ENCODE measurements at places on chromosomes 4 and X. TPM values are rescaled to one million over a fixed set of nuclear protein-coding genes. Genes with fewer than 3 reads are reported as not detected.
A peak's percentile ranks its signal among the peaks of the same experiment; 100 is the strongest.

- DNase-seq: no peak
Measured at GRCh38 chr4:74415602-74416300, 29.2 kb upstream of the AREG start.

The SMIM10L2A gene
- under 0.01 TPM for total RNA-seq

DNA sequence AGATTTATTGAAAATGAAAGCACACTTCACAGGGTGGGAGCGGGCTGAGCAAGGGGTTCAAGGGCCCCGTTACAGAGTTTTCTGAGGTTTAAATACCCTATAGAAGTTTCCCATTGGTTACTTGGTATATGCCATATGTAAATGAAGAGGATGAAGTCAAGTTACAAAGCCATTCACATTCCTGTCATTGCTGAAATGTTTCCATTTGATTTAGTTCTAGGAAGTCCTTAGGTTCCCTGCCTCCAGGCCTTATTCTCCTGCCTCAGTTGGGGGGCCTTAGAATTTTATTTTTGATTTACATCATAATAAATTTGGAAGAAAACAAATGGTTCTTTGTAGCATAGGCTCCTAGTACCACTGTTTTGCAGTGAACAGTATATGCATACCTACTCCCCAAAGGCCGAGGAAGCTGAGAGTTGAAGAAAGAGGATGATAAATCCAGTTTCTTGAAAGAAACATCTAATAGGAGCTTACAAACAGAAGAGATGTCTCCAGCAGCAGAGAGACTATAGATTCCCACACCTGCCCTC, 31.8 kb downstream of the SERTM2 start:
- DNase-seq: no peak

The HMX1 gene
- not detected for total RNA-seq

- no peak for DNase-seq
Measured at GRCh38 chr4:120111745-120112144, 45.1 kb upstream of the MAD2L1 start.

The C1QTNF7 gene
- total RNA-seq: 1.7 TPM

GRCh38 chrX:57422289-57422688, 135.8 kb downstream of the FAAH2 start:
- no peak for DNase-seq

GRCh38 chr4:73381214-73381613, 22.9 kb upstream of the ALB start:
- no peak for DNase-seq

GRCh38 chrX:148905400-148905799, 405.0 kb downstream of the AFF2 start:
- DNase-seq: no peak

DNA sequence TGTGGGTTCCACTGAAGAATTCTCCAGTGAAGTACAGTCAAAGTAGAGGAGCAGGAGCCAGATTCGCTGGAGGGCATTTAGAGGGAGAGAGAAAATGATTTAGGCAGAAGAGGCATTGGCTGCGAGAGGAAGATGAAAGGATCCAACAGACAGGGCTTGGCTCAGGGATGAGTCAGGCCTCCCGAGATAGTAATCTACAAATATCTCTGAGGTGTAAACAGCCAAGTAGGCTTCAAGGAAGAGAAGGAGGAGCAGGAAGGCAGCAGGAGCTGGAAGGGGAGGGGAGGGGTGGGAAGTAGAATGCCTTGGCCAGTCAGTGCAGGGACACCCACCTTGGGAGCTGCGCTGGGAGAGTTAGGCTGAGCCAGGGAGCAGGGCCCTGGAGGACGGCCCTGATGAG, 55.5 kb downstream of the PJA1 start:
- peak; percentile 82 for DNase-seq

DNA sequence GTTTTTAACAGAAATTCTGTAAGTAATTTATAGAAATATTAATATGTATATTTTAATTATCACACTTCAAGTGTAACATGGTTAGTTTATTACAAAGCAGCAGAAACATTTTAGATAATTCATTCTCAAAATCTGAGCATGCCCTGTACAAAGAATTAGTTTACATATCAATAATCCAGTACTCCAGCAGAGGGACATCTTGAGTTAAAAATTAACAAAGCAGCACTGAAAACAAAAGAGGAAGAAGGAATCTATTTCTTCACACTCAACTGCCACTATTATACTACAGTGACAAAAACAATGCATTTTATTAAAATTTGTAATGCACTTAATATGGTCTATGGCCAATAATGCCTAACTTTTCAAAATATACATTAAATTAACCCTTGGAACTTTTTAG, 179.1 kb upstream of the KLHL4 start:
- peak; percentile 20 for DNase-seq

GRCh38 chr4:102163404-102164140, 181.7 kb downstream of the SLC39A8 start:
- peak; percentile 64 for DNase-seq

GRCh38 chrX:45164021-45164621, 36.6 kb downstream of the DIPK2B start:
- no peak for DNase-seq

GRCh38 chr4:186781032-186781917, 57.6 kb upstream of the FAT1 start:
- peak; percentile 55 for DNase-seq

DNA sequence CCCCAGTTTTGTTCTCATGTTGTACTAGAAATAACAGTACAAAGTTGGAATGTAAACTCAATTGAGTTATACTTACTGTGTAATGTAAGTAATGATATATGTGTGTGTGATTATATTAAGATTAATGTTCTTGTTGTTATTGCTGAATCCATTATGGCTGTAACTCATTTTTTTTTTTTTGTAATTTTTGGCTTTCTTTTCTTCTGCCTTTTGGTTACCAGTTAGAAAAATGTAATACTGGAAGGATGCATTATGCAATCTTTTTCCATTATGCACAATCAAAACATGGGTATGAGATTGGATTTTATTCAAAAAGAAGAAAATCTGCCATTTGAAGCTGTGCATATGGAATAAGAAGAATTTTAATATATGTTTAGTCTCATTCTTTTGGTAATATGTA, 34.0 kb downstream of the BANK1 start:
- no peak for DNase-seq

The PASD1 gene
- total RNA-seq: not detected

GRCh38 chr4:175946472-175947116, 119.0 kb upstream of the WDR17 start:
- no peak for DNase-seq

GRCh38 chr4:187294861-187295260, 571.2 kb upstream of the FAT1 start:
- peak; percentile 67 for DNase-seq

The ZNF157 gene
- total RNA-seq: under 0.01 TPM

The HSPA4L gene
- 6.5 TPM for total RNA-seq

The GPC4 gene
- 0.86 TPM for total RNA-seq

The ASMTL gene
- total RNA-seq: 16.4 TPM

The SPINK2 gene
- total RNA-seq: not detected

The SFRP2 gene
- total RNA-seq: not detected

The EREG gene
- total RNA-seq: 5.2 TPM

The CCNI gene
- 187 TPM for total RNA-seq

DNA sequence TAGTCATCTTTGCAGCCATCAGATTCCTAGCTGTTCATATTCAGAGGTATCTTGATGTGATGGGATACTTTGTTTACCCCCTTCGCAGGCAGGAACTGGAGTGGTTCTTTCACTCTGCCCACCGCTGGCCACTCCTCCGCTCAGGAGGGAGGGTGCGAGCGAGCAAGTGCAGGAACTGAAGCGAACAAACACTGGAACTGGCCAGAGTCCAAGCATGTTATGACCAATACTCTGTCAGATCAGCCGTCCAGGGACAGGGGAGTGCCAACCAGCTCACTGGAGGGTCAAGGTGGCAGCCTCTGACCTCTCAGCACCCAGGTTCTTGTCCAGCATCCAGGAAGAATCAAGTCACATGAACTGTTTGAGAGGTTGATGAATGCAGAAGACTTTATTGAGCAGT, 18.0 kb upstream of the MANBA start:
- DNase-seq: no peak

DNA sequence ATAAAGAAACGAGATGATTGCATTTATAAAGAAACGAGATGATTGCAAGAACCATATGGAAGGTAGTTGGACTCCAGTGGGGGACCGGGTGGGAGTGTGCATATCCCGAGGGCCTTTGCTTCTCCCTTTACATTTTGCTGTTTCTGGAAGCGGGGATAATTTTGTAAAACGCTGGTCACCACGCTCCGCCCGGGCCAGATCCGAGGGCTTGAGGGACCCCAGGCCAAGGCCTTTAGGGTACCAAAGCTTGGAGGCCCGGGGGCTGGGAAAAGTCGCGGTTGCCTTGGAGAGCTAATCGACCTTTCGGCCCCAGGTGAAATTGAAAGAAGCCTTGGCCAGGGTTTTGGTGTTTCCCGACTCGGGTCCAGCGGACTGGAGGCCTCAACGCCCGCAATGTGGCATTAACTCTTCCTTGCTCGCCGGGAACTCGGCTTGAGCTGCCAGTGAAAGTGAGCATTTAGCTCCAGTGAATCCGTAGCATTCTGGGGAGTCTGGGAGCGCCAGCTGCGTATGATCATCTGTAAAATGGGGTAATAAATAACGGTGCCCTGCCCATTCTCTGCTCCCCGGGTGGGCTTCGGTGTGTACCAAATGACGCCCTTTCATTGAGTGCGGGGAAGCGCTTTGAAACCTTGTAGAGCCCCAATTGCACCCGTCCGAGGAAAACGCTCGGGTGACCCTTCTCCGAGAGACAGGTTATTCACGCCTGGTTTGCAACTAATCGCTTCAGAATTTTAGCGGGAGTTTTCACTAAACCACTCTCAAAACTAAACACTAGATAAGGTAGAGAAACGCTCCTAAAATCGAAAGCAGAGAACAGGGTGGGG, 4.5 kb downstream of the NKX3-2 start:
- DNase-seq: no peak

DNA sequence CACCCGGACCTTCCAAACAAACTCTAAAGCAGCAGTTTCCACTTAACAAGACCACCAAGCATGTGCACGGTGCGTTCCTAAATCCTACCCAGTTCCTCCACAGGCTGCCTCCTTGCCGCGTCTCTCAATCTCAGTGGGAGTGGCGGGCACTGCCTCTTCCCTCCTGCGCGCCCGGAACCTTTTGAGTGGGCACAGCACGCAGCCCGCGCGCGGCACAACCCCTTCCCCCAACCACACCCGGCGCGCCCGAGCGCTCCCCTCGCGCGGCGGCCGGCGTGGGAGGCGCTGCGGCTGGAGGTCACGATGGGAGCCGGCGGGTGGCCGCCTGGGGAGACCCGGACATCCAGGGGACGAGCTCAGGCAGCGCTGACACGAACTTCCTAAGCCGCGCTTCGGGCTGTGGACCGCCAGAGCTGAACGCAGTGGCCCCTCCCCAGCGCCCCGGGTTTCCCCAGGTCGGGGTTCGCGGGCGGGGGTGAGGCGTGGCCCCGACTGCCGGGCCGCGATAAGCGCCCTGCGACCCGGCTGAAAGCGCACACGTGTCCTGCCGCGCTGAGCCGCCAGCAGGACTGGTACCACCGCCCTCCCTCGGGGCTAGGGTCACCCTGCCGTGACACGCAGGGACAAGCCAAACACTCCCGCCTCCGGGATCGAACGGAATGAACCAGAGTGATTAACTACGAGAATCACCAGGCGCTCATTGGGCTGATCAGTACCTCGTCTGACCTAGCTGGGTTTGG, at the start of gene ABCG2:
ABCG2 (minus strand) TSS at position 151 of the 740 bp plus-strand sequence. CDS start 18,644 bp downstream, outside the sequence.
- peak; percentile 80 for DNase-seq

DNA sequence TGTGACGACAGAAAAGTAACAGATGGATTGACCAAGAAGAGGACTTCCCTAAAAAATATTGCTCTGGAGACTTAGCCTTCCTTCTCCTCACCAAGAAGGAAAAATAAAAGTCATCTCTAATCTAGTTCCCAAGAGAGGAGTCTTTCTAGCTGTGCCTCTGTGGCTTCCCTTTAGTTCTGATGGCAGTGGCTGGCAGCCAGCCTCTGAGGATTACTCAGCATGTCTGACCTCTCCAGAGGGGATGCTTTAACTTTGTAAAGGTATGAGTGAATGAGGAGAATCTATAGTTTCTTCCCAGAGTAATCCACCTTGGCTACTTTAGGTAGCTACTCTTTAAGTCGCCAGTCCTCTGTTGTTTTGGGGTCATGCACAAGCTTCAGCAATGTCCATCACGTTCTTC, 163.9 kb upstream of the KIT start:
- no peak for DNase-seq

GRCh38 chr4:44914748-44915147, 188.4 kb upstream of the GNPDA2 start:
- no peak for DNase-seq

- peak; percentile 12 for DNase-seq
Measured at GRCh38 chrX:40683245-40683644, 35.9 kb upstream of the CXorf38 start.

GRCh38 chr4:128461291-128462102, 173.9 kb upstream of the PGRMC2 start:
- peak; percentile 97 for DNase-seq

- DNase-seq: no peak
Measured at GRCh38 chr4:24957886-24958285, 45.0 kb upstream of the CCDC149 start.

GRCh38 chrX:129614481-129615255, 40.1 kb downstream of the APLN start:
- DNase-seq: no peak

DNA sequence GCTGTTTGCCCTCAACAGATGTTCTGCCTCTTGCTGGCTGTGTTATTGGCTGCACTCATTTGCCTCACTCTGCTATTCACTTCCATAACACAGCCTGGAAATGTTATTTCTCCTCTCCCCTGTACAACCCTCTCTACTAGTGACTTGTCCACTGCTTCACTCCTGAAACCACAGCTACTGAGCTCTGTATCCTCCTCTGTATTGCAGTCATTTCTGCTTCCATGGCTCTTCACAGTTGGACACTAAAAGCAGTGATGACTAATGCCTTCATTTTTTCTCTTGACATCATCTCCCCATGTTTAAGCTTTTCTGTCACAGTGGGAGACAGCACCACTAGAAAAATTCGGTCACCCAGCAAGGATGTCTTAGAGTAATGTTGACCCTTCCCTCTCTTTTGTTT, 123.0 kb upstream of the PPP1R2C start:
- DNase-seq: peak; percentile 14

DNA sequence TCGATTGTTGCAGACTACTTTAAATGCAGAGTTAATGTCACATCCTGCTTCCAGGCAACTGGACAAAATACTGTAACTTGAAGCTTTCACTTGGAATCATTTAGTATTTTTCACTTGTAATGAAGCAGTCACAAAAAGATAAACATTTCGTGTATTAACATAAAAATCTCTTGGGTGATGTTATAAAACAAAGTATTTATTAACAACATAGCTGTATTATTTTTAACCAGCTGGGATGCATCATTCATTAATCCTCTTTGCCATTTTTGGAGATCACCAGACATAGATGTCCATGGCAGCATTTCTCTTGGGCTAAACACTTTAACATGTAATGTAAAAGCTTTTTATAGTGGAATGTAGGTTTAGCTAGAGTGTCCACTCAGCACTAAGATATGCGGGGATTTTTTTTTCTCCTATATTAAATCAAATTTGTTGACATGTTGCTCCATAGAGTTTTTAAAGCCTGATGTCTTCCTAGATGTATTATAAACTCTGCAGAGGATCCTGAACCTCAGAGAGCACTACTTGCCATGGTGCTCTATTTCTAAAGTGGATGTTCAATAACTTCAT, 193.7 kb upstream of the SPANXN4 start:
- no peak for DNase-seq

The ADGRL3 gene
- 1.3 TPM for total RNA-seq
